ENCODE measurements at places on chromosomes 3 and 15.

DNA sequence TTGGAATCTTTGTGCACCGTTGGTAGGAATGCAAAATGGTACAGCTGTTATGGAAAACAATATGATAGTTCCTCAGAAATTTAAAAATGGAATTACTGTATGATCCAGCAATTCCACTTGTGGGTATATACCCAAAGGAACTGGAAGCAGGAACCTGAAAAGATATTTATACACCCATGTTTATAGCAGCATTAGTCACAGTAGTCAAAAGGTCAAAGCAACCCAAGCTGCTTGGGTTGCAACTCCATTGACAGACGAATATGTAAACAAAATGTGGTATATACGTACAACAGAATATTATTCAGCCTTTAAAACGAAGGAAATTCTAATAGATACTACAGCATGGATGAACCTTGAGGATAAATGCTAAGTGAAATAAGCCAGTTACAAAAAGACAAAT lies 35.0 kb upstream of the CAPN3 start:
- DNase-seq = peak; percentile 30

- DNase-seq = peak; percentile 63
Measured at GRCh38 chr3:141875893-141876380, 506 bp upstream of the ATP1B3 start.

DNA sequence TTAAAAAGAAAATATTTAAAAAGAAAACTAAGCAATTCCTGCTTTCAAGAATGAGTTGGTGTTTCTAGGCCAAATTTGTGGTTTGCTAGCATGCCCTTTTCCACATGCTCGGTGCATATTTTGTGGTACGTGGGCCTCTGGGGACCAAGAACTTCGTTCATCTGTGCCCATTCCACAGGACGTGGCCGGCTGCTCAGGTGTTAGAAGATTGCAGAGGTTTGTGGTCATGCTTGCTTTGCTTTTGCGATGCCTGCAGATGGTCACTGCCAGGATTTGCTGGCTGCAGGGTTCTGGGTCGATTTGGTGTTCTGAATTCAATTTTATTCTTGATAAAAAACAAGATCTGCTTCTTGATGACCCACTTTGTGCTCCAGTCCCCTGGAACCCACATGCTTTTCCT lies 7.5 kb downstream of the PSTPIP1 start:
- peak; percentile 19 for DNase-seq

GRCh38 chr15:55588070-55588814 lies at the start of gene PYGO1:
Gene PYGO1, minus strand, starts transcription at chr15:55588345. Its CDS starts 462 bp downstream, at chr15:55587883.
- peak; percentile 72 for DNase-seq

GRCh38 chr15:40702077-40702476 lies 7.1 kb downstream of the RAD51 start:
- DNase-seq = no peak

DNA sequence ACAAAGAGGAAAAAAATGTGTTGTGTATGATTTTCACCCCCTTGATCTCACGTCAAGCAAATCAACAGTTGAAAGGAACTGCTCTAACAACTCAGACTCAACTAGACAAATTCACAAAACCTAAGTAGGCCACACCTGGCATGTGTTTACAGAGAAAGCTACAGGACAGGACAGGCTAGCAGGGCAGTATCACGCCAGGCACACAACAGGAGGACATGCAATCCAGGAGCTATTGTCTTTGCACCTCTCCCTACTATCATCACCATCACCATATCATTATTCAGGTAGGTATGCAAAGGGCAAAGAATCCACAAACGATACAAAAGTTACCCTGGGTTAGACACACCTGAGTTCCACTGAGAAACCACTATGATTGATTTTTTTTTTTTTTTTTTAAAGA lies 86.4 kb downstream of the TBL1XR1 start:
- DNase-seq = no peak

GRCh38 chr3:42804831-42805132 lies 492 bp upstream of the HIGD1A start:
- no peak for DNase-seq

DNA sequence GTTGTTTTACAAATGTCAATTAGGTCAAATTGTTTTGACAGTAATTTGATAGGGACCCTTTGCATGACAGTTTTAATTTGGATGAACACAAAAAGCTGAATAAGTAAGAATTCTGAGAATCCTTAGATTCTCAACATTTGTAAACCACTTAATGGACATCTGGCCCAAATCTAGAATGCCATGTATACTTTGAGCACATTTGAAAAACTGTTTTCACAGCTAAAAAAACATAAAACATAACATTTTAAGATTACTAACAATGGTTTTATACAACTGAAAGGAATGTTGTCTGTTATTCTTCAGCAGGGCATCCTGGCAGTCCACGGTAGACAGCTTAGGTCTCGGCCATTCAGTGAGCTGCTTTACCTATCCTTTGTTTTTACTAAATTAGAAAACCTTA lies 34.5 kb upstream of the TM2D3 start:
- DNase-seq = no peak

- DNase-seq = no peak
Measured at GRCh38 chr15:72850833-72851232, 67.3 kb upstream of the ADPGK start.

GRCh38 chr3:69319652-69320051 lies 66.2 kb downstream of the FRMD4B start:
- DNase-seq = no peak

GRCh38 chr3:58630076-58630709 lies 36.4 kb downstream of the FAM3D start:
- DNase-seq = peak; percentile 64

GRCh38 chr3:53134631-53135232 lies 4.5 kb upstream of the RFT1 start:
- DNase-seq = peak; percentile 53

DNA sequence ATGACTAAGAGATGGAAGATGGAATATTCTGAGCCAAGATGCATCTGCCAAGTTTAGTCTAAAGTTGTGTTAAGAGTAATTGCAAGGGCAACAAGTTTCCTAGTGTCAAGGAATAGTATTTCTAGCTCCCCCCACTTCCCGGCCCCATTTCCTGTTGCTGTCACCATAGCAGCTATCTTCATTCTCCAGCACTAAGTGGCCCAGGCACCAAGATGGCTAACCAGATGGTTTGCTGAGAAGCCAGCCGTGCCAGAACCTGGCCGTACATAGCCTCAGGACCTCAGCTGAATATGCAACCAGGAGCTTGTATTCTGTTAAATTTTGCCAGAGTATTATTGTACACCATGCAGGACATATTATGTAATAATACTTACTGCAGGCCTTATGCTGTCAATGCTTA lies 108.8 kb upstream of the UMPS start:
- DNase-seq = no peak

DNA sequence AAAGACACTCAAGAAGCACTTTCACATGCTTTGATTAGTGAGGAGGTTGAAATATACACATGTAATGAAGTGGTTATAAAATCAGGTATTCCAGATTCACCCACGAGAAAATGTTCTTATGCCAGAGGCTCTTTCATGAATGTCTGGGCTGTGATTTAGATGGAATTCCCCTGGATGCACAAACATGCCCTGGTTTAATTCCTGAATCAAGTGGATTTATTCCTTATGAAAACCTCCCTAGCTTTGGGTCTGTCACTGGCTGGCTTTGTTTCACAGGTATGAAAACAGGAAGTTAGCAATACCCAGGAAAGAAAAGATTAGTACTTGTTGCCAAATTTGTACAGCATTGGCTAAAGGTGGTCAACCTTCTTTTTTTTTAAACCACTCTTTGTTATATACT lies 1123.0 kb downstream of the ROBO1 start:
- DNase-seq = no peak

GRCh38 chr3:143548861-143549497 lies 299.3 kb downstream of the SLC9A9 start:
- DNase-seq = no peak

DNA sequence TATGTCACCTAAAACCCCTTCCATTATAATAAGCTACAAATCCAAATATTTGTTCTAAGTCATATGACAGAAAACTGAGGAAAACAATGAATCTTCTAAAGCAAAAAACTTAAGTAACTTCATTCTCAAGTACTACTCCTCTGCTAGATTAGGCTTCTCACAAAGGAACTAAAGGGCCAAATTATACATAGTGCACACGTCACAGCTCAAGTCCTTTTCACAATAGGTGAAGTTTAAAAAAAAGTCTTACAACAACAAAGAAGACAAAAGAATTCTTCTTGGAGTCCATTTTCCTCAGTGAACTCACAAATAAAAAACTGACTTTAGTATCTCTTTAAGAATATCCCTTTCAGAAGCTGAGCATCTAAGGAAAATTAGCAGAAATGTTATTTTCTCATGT lies 479.9 kb downstream of the MAGI1 start:
- DNase-seq = no peak

GRCh38 chr15:62821384-62822131 lies 221.0 kb upstream of the TPM1 start:
- no peak for DNase-seq

GRCh38 chr15:74776821-74777768 lies 4.8 kb upstream of the CSK start:
- peak; percentile 41 for DNase-seq

- peak; percentile 33 for DNase-seq
Measured at GRCh38 chr15:52020221-52021085, 1.4 kb downstream of the MAPK6 start.

- DNase-seq = no peak
Measured at GRCh38 chr15:79608066-79608864, 176.1 kb downstream of the MINAR1 start.

- DNase-seq = peak; percentile 94
Measured at GRCh38 chr3:86990734-86991481, at the start of gene VGLL3. Gene VGLL3, minus strand, starts transcription at chr3:86991149. Its CDS starts 406 bp downstream, at chr3:86990743.

DNA sequence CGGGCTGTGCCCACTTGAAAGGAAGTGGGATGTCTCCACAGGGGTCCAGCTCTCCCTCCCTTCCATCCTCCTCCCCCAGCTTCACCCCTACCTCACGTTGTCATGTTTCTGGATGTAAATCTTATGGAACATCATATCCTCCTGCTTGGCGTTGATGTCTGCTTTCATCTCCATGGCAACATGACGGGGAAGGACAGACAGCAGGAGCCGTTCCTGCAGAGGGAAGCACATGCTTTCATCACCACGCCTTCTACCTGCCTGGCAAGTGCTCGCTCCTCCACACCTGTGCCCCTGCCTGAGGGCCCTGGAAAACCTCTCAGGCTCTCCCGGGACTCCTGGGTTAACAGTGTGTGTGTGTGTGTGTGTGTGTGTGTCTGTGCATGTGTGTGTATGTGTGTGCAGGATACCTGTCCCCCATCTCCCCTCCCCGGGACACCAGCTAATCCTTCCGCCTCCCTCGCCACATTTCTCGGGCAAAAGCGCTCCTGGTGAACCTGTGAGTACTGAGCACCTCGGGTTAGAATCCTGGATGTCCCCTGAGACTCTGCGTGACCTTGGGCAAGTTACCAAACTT lies 101.1 kb downstream of the ADCY5 start:
- no peak for DNase-seq

DNA sequence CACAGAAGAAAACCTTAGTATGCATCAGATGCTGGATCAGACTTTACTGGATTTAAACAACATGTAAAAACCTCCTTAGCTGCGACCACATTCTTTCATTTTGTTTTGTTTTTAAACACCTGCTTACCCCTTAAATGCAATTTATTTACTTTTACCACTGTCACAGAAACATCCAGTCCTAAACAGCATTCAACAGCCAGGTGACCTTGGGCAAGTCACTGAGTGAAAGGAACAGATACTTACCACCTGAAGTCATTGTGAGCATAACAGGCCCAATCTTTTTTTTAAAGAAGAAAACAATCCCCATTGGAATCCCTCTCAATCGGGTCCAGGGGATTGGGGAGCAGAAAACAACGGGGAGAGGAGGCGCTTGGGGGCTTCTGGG lies 390 bp downstream of the STARD5 start:
- DNase-seq = no peak

DNA sequence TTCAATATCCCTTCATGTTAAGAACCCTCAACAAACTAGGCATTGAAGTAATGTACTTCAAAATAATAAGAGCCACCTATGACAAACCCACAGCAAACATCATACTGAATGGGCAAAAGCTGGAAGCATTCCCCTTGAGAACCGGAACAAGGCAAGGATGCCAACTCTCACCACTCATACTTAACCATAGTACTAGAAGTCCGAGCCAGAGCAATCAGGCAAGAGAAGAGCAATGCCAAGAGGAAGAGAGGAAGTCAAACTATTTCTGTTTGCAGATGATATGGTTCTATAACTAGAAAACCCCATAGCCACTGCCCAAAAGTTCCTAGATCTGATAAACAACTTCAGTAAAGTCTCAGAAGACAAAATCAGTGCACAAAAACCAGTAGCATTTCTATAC lies 161.9 kb downstream of the UBE2E2 start:
- no peak for DNase-seq

DNA sequence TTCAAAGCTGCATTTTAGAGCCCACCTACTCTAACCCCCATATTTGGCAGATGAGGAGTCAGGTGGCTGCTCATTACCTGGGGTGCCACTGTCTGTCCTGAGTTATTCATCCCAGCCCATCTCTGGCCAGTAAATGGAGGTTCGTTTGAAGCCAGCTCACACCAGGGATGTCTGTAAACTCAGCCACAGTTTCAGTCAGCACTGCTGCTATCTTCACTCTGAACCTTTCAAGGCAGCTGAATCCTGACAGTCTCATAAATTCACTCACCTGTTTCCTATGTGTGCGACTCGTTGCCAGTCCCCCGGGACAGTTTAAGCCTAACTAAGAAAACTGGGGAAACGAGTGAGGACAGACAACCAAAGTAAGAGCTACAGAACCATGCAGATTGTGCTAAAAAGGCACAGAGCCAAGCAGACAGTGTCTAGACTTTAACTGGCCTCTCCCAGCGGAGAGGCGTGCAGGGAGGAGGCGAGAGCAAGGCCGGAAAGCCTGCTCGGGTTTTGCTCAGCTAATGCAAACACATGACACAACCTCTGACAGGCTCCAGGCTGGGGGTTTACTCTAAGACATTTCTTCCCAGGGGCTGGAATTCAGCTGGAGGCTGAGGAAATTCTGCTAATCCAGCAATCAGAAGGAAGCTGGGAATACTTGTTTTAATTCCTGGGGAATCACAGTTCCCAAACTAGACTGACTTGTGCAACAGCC lies 12.0 kb downstream of the FSTL1 start:
- DNase-seq = peak; percentile 87

DNA sequence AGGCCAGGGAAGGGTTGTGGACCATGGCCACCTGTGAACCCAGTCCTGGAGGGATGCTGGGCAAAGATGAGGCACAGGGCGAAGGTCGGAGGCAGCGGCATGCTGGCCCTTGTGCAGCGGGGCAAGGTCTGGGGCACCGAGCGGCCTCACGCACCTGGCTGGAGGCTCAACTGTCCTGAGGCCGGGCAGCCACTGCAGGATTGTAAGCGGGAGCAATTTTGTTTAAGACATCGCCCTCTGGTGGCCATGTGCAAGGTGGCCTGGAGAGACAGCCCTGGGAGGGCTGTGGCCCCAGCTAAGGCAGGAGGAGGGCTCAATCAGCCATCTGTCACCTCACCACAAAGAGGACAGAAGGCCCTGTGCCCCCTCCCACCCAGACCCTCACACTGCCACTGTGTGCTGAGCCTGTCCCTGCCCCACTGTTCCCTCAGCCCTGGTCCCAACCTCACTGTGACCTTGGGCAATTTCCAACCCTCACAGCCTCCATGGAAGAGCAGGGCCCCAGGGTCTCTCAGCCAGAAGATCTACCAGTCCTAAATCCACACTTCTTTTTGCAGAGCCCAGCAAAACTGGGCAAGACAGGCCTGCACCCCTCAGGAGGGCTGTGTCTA lies 46.2 kb downstream of the TPRA1 start:
- peak; percentile 38 for DNase-seq

All from fibroblast of skin of right quadriceps (primary cell).